ENCODE measurements at places on chromosomes 16 and 17. TPM values are rescaled to one million over a fixed set of nuclear protein-coding genes. Genes with fewer than 3 reads are reported as not detected.

The CDRT15 gene
- not detected for total RNA-seq

The GEMIN4 gene
- 6.5 TPM for total RNA-seq

The CACNG3 gene
- not detected for total RNA-seq

The OTOA gene
- total RNA-seq, result 0.05 TPM

The EFNB3 gene
- 0.33 TPM for total RNA-seq

The KCNJ12 gene
- 0.67 TPM for total RNA-seq

The KRT31 gene
- not detected for total RNA-seq

The NOD2 gene
- total RNA-seq, result 1.3 TPM

The TBC1D3K gene
- not detected for total RNA-seq

The ANKFN1 gene
- not detected for total RNA-seq

- H3K4me3 ChIP-seq, result peak within 1 kb of the TSS; percentile 69
- no peaks in the 10 kb centered on the region for H3K36me3 ChIP-seq
- H3K4me1 ChIP-seq, result peaks cover 10% of the 10 kb centered on the region
Measured at GRCh38 chr17:74872313-74873036, at the start of gene FDXR. TSS of gene FDXR (minus strand) at chr17:74872994. CDS start at chr17:74872944, 50 bp downstream.

DNA sequence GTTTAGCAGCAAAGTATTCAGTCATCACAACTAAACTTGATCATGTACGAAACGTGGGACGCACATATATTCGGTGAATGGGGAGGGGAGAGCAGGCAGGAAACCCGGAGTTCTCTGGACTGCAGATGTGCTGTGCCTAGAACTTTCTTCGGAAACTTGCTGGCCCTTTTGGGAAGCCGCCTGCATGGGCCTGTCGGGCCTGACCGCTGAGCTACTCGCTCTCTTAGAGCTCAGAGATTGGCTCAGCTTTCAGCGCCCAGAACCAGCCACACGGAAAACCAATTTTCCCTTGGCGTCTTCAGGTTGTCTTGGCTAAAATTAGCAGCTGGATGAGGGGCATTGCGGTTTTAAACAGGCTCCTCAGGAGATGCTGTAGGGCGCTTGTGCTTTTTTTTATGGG lies 38.1 kb downstream of the ZDHHC7 start:
- no peak overlapping the region for H3K4me3 ChIP-seq
- peaks cover 40% of the 10 kb centered on the region for H3K36me3 ChIP-seq
- no peaks in the 10 kb centered on the region for H3K27me3 ChIP-seq
- no peak overlapping the region for H3K27ac ChIP-seq
- H3K4me1 ChIP-seq, result peaks cover 4% of the 10 kb centered on the region

DNA sequence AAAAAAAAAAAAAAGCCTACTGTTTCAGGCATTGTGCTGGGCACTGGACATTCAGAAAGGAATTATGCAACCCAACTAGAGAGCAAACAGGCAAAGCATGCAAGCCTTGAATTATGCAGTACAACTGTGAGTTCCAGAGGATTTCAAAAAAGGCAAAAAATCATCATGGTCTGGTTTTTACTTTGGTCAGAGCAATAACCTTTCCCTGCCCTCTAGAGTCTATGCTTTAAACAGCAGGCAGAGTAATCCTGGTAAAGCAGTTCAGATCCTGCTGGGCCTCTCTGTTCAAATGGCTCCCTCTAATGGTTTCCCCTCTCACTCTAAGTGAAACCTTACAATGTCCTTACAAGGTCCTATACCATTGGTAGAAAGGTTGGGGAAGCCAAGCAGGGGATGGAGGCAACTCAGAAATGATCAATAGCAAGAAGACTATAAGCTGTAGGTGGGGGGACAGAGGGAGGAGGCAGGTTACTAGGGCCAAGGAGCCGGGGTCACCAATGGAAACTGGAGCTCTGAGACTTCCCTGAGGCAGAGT lies 4.6 kb upstream of the TAF15 start:
- no peak overlapping the region for H3K27ac ChIP-seq
- H3K4me1 ChIP-seq, result peaks cover 14% of the 10 kb centered on the region
- no peaks in the 10 kb centered on the region for H3K27me3 ChIP-seq
- H3K36me3 ChIP-seq, result no peaks in the 10 kb centered on the region

GRCh38 chr16:16146380-16147315 lies 76.6 kb downstream of the ABCC6 start:
- H3K4me3 ChIP-seq, result no peak overlapping the region
- H3K4me1 ChIP-seq, result peaks cover 16% of the 10 kb centered on the region
- H3K27me3 ChIP-seq, result no peaks in the 10 kb centered on the region
- DNase-seq, result no peak
- no peak overlapping the region for H3K27ac ChIP-seq
- no peaks in the 10 kb centered on the region for H3K36me3 ChIP-seq

DNA sequence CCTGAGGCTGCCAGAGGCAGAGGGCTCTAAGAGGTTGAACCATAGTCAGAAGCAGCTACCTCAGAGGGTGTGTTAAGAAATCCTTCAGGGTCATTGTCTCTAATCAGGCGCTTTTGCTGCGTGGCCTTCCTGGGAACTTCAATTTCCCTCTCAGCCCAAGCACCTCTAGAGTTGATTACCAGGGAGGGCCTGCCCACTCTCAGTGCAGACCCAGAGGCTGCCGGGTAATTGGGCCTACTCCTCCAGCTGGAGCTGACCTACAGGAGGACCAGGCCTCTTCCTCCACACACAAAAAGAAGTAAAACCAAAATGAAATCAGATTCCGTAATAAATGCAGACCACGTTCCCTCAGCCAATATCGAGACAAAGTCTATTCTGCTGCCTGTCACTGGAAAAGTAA lies 305.0 kb upstream of the CCL2 start:
- H3K36me3 ChIP-seq, result no peaks in the 10 kb centered on the region
- no peak overlapping the region for H3K4me3 ChIP-seq
- no peaks in the 10 kb centered on the region for H3K4me1 ChIP-seq
- H3K27ac ChIP-seq, result no peak overlapping the region
- DNase-seq, result no peak

GRCh38 chr16:14485121-14485551 lies 144.9 kb downstream of the PARN start:
- no peaks in the 10 kb centered on the region for H3K36me3 ChIP-seq
- no peak overlapping the region for H3K27ac ChIP-seq
- no peaks in the 10 kb centered on the region for H3K27me3 ChIP-seq
- peaks cover 21% of the 10 kb centered on the region for H3K4me1 ChIP-seq
- no peak overlapping the region for H3K4me3 ChIP-seq

- no peaks in the 10 kb centered on the region for H3K36me3 ChIP-seq
- DNase-seq, result no peak
- no peak overlapping the region for H3K27ac ChIP-seq
- H3K4me3 ChIP-seq, result no peak overlapping the region
- no peaks in the 10 kb centered on the region for H3K4me1 ChIP-seq
Measured at GRCh38 chr17:32584792-32585191, 98.0 kb downstream of the CDK5R1 start.

- no peak overlapping the region for H3K4me3 ChIP-seq
- H3K27me3 ChIP-seq, result no peaks in the 10 kb centered on the region
- peaks cover 2% of the 10 kb centered on the region for H3K4me1 ChIP-seq
- DNase-seq, result no peak
- H3K36me3 ChIP-seq, result no peaks in the 10 kb centered on the region
Measured at GRCh38 chr16:49440156-49441065, 66.8 kb downstream of the C16orf78 start.

DNA sequence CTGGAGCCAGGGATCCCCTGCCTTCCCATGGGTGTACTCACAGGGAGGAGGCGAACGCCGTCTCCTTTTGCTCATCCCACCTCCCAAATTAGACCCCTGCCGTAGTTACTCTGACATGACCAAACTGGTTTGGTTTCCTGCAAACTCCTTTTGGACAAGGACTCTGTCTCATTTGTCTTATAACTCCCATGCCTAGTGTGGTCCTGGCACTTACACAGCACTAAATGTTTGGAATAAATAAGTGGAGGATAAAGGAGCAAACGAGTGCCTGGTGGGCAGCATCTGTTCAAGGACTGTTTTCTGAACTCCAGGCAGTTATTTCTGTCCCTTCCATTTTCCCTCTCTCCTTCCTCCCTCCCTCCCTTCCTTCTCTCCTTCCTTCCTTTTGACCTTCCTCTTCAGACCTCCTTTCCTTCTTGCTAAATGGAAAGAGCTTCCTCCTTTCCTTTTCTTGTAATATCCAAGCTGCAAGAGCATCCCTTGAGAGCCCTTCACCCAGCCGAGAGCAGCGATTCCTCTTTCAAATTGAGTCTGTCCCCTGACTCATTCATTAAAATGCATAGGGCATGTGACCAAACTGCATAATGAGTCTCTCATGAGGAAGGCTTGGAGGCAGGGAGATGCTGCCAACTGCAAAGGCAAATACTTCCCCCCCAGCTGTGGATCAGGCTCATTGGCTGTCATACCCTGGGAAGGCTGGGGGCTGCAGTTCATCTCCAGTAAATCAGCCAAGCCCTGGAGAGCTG lies 36.8 kb downstream of the CHD9 start:
- H3K36me3 ChIP-seq, result no peaks in the 10 kb centered on the region
- peak overlapping the region; percentile 87 for H3K27ac ChIP-seq
- no peak for DNase-seq
- H3K4me3 ChIP-seq, result no peak overlapping the region
- H3K27me3 ChIP-seq, result no peaks in the 10 kb centered on the region

DNA sequence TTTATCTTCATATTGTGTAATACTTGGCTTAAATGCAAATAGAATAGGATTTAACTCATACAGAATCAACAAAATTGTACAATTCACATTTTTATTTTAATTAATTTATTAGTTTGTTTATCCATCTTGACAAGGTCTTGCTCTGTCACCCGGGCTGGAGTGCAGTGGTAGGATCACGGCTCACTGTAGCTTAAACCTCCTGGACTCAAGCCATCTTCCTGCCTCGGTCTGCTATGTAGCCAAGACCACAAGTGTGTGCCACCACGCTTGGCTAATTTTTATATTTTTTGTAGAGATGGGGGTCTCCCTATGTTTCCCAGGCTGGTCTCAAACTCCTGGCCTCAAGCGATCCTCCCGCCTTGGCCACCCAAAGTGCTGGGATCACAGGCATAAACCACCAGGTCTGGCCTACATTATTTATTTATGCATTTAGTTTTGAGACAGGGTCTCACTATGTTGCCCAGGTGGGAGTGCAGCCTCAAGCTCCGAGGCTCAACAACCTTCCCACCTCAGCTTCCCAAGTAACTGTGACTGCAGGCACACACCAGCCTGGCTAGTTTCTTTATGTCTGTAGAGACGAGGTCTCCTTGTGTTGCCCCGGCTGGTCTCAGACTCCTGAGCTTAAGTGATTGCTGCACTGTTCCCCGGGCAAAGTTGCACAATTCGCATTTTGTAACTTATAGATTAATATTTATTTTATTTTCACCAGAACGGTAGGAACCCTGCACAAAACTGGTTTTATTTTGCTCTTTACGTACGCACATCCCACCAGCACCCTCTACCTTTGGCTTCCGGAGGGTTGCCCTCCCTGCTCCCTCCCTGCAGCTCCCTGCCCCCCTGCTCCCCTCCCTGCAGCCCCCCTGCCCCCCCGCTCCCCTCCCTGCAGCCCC lies 4.9 kb downstream of the DPEP1 start:
- no peaks in the 10 kb centered on the region for H3K27me3 ChIP-seq
- H3K4me1 ChIP-seq, result no peaks in the 10 kb centered on the region
- H3K4me3 ChIP-seq, result no peak overlapping the region
- H3K36me3 ChIP-seq, result no peaks in the 10 kb centered on the region
- no peak for DNase-seq

DNA sequence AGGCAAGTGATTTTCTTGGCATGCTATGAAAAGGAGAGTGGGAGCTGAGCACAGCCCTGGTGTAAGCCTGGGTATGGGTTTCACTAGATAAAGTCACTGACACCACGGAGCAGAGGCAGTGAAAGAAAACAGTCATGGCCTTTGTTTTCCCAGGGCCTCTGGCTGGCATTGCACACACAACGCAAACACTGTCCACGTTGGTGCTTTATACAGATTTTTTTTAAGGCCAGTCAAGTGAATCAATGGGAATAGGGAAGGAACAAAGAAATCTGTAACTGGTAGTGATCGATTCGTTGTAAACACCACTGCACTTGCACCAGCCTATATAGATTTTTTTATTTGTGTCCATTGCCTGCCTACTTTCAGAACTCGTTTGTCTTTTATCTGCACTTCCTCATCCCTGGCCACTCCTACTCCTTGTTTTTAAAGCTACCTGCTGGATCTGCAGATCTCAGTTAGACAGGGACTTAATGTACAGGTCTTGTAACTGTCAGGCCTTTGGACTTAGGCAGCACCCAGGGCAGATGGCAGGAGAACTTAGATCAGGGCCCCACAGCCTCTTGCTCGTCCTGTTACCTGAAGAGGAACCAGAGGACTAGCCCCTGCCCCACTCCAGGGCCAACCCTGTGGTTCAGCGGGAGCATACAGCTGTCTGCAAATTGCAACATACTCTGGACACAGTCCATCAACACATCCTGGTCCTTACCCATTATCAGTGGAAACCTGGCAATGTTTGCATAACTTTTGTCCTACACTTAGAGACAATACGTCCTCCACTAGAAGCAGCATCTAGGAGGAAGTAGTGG lies 10.6 kb upstream of the TMIGD1 start:
- H3K36me3 ChIP-seq, result no peaks in the 10 kb centered on the region
- DNase-seq, result peak; percentile 62
- peaks cover 17% of the 10 kb centered on the region for H3K4me1 ChIP-seq

DNA sequence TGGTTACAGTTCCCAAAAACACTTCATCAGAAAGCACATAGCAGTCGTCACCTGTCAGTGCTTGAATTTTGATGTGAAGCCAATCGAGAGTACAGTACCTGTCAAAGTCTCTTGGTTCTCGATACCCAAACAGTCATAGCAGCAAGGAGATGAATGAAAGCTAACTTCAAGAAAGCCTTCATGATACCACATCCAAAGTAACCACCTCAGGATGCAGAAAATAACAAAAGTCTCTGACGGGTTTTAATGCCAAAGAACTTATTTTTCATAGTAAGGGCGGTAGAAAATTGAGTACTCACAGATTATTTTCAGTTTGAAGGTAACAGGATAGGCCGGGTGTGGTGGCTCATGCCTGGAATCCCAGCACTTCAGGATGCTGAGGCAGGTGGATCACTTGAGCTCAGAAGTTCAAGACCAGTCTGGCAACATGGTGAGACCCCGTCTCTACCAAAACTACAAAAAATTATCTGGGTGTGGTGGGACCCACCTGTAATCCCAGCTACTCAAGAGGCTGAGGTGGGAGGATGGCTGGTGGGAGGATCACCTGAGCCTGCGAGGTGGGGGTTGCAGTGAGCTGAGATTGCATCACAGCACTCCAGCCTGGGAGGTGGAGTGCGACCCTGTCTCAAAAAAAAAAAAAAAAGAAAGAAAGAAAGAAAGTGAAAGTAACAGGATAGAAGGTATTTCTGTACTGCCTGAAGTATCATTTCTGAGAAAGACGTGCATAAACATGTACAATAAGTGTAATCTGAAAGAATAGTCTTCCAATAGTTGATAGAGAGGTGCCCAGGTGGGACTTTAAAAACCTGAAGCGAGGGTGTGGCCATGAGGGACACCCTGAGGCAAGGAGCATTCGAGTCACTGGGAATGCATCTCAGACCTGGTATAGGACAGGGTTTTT lies 15.4 kb downstream of the MFSD11 start:
- no peak overlapping the region for H3K4me3 ChIP-seq
- no peaks in the 10 kb centered on the region for H3K27me3 ChIP-seq
- H3K4me1 ChIP-seq, result no peaks in the 10 kb centered on the region

DNA sequence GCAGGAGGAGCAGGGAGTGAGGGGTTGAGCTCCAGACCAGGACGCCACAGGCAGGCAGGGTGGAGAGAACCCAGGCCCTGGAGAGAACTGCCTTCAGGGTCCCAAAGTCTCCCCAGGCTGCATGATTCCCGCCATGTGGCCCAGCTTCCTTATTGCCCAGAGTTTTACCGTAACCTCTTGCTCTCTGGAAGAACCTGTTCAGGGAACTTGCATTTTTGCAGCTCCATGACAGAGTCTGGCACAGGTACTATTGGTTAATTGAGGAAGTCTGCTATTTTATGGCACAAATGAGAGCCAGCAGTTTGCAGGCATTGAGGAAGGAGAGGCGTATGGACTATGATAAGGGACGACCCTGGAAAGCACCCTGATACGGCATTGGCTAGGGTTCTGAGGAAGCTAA lies 11.6 kb upstream of the NOS2 start:
- no peaks in the 10 kb centered on the region for H3K27me3 ChIP-seq
- no peak overlapping the region for H3K27ac ChIP-seq
- no peak for DNase-seq
- H3K4me3 ChIP-seq, result no peak overlapping the region
- no peaks in the 10 kb centered on the region for H3K36me3 ChIP-seq
- H3K4me1 ChIP-seq, result peaks cover 7% of the 10 kb centered on the region
